ENCODE measurements at places on chromosomes 3 and 15.

GRCh38 chr15:90059208-90059985 lies 42.9 kb downstream of the IDH2 start:
- DNase-seq, result no peak

DNA sequence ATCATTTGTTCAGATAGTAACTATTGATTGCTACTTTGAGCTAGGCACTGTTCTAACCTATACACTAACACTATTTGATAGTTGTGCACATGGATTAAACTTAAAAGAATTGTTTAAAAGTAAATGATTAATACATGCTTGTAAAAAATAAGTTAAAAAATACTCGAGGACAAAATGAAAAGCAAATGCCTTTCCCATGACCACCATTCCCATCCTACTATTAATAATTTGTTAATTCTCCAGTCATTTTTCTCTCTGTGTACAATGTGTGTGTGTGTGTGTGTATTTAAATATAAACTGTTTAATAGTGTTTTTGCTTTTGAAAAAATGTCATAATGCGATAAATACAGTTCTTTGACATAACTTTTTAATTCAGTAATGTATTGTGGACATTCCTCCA lies 78.7 kb upstream of the KCNMB2 start:
- no peak for DNase-seq

DNA sequence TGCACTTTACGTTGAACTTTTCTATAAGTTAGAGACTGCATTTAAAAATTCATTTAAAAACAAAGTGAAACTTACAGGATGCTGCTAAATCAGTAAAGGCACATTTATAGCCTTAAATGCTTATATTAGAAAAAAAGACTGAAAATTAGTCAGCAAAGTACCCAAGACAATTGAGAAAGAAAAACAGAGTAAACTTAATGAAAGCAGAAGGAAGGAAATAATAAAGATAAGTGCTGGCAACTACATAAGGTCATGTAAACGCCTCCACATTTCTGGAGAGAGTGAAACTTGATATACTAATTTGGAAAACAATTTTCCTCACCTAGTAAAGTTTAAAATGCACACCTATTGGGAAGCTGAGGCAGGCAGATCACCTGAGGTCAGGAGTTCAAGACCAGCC lies 58.2 kb upstream of the ACAN start:
- DNase-seq, result no peak

DNA sequence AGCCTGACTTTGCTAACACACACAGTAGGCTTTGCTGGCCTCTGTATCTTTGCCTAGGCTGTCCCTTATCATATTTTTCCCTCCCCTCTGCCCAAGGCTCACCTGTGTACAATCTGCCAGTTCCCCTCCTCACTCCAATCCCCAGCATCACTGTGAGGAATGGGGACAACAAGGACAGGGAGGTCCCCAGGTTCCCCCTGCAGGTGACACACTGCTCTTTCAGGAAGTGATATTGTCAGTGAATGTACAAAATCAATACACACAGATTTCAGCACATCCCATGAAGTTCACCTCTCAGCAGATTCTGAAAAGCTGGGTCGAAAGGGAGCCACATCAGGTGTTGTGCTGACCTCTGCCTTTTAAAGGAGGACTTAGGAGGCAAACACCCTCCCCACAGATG lies 177.5 kb downstream of the RAB11A start:
- peak; percentile 47 for DNase-seq

GRCh38 chr3:134446800-134447199 lies 39.0 kb downstream of the ANAPC13 start:
- no peak for DNase-seq

- DNase-seq, result no peak
Measured at GRCh38 chr3:74605437-74605836, 9.0 kb downstream of the CNTN3 start.

DNA sequence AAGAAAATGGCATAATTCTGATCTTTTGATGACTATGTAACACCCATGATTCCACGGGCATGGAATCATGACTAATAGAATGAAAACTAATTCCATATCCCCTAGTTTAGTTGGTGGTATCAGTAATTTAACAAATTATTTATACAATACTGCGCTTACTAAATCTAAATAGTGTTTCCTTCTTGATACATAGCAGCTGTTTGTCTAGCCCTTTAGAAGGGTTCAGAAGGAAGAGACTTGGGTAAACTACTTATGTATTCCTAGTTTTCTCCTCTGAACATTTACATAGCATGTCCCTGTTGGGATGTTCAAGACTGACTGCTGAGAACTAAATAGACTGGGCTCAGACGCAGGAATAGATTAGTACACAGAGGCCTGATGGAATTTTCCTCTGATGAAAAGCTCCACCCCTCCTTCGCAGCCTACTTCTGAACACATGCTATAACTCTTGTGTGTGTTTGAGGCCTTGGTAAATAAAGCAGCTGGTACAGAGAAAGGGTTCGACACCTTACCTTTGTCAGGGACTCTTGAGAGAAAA lies 330.6 kb upstream of the LMCD1 start:
- DNase-seq, result peak; percentile 16

DNA sequence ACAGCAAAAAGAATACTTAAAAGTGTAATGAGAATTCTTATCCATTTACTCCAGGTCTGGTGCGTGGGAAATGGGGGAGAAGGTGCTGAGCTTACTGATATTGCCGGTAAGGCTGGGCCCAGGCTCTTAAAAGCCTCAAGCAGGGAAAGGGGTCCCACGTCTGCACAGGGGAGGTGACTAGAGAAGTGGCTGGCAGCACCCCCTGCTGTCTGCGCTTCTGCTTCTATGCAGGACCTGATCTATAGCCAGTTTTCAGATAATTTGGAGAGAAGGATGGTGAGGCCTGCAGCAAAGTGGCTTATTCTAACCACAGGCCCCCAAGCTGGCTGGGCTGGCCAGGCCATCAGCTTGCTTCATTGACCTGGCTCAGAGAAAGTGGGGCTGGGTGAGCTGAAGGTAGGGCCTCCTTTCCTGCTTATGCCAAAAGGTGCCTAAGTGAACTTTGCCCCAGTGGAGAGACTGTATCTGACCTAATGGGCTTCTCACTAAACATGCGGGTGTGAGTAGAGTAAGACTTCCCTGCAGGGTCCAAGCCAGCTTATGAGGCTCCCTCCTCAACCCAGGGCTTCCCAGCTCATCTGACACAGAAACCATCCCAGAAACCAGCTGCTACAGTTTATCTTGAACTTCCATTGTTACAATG lies 30.9 kb upstream of the ATP1B3 start:
- peak; percentile 21 for DNase-seq

- no peak for DNase-seq
Measured at GRCh38 chr15:93562395-93563123, 473.5 kb upstream of the RGMA start.

GRCh38 chr15:93250209-93250608 lies 161.2 kb upstream of the RGMA start:
- DNase-seq, result no peak

DNA sequence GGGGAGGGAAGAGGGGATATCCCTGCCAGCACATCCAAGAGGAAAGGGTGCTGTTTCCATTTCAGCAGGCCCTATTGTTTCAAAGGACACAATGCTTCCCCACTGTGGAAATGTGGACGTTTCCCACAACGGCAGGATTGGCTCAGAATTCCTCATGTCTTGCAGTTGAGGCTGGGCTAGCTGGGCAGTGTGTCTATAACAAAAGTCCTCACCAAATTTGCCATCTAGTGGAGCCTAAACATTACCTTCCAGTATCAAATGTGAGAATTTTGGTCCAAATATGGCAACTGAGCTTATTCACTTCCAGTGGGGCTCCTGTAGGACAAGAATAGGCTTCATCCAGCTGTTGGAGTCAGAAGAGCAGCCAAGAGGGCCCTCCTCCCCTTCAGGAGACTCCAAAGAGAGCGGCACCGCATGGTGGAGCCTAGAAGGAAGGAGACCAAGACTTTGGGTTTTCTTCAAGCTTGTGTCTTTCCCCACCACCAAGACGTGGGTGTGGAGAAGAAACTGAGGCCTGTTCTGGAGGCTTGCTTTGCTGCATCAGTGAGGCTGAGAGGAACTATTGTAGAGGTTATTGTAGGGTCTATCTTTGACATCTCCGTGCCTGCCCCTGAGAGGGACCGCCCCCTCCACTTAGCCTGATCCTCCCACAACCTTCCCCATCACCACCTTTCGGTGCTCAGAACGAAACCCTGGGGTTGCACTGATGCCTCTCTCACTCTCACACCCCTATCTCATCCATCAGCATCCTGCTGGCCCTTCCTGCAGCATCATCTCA lies 45.3 kb upstream of the SLCO2A1 start:
- no peak for DNase-seq

GRCh38 chr3:117435506-117435905 lies 725.9 kb downstream of the TUSC7 start:
- peak; percentile 94 for DNase-seq

DNA sequence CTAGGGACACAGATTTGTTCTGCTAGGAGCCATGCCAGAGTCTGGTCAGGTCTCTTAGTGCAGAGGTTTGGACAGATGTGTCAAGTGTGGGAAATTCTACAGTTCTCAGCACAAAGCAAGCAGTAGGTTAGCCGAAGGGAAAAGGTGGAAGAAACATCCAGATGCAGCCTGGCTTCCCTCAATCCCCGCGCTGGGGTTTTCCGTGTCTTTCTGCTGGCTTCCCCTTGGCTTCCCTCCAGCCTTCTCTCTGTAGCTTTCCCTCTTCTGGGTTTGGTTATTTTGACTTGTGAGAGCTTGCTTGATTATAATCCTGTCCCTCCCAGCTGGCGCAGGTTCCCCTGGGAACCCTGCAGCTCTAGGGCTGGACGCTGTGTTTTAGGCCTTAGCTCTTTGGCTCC lies 4.1 kb downstream of the TF start:
- peak; percentile 77 for DNase-seq

DNA sequence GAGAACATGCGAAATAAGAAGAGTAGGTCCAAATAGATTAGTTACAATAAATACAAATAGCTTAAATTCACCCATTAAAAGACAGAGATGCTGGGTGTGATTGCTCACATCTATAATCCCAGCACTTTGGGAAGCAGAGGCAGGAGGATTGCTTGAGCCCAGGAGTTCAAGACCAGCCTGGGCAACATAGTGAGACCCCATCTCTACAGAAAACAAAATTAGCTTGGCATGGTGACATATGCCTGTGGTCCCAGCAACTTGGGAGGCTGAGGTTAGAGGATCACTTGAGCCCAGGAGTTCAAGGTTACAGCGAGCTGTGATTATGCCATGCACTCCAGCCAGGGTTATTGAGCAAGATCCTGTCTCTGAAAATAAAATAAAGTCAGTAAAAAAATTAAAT lies 109.1 kb upstream of the WNT5A start:
- no peak for DNase-seq

- no peak for DNase-seq
Measured at GRCh38 chr3:112638327-112639020, 2.5 kb downstream of the CCDC80 start.

- DNase-seq, result peak; percentile 32
Measured at GRCh38 chr15:88609344-88610090, 11.6 kb upstream of the AEN start.

DNA sequence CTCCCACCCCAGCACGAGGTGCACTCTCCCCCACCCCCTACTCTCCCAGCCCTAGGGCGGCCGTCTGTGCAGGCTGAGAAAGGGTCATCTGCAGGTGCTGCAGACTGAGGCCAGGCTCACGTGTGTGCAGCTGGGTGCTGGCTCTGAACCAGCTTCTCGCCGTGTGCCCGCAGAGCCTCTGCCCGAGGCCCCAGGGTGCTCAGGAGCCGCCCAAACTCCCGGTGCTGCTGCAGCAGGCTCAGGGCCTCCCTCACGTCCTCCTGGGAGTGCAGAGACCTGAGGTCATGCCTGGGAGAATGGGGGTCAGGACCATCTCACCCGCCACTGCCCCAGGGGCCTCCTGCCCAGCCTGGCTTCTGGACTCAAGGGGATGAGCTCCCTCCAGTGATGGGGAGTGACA lies 17.2 kb downstream of the SPTBN5 start:
- DNase-seq, result no peak

DNA sequence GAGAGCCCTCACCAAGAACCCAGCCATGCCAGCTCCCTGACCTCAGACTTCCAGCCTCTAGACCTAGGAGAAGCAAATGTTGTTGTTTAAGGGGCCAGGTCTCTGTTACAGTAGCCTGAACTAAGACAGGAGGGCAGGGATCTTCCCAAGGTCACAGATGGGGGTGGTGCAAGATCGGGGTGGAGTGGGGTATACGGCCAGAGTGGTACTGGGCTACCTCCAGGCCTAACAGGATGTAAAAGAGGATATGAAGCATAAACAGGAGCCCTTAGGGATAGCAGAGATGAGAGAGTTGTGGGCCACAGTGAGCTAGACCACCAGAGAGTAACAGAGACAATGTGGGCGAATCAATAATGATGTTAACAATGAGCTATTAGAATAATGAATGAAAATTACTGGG lies 82.9 kb downstream of the TOP2B start:
- no peak for DNase-seq

- peak; percentile 90 for DNase-seq
Measured at GRCh38 chr15:31442699-31443111, 116.1 kb downstream of the KLF13 start.

DNA sequence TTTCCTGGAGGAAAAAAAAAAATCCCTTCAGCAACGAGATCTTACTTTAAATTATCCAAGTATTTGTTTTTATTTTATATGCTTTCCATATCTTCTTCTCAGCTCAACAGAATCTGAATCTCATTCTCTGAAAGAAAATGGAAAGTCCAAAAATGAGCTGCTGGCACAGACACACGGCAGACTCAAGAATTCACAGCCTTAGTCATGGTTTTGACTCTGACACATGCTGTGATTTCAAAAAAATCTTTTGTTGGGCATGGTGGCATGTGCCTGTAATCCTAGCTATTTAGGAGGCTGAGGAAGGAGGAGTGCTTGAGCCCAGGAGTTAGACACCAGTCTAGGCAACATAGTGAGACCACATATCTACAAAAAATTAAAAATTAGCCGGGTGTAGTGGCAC lies 565.0 kb downstream of the MAGI1 start:
- no peak for DNase-seq
